ENCODE measurements at places on chromosomes 12 and 14.

- DNase-seq: no peak
Observed at GRCh38 chr14:102182936-102183619, 43.4 kb downstream of the WDR20 start.

GRCh38 chr12:113203852-113204760 lies 17.2 kb upstream of the TPCN1 start:
- no peak for DNase-seq

GRCh38 chr12:116306506-116306905 lies 29.0 kb upstream of the MED13L start:
- DNase-seq: no peak

GRCh38 chr12:29796823-29797263 lies 13.1 kb upstream of the TMTC1 start:
- no peak for DNase-seq

DNA sequence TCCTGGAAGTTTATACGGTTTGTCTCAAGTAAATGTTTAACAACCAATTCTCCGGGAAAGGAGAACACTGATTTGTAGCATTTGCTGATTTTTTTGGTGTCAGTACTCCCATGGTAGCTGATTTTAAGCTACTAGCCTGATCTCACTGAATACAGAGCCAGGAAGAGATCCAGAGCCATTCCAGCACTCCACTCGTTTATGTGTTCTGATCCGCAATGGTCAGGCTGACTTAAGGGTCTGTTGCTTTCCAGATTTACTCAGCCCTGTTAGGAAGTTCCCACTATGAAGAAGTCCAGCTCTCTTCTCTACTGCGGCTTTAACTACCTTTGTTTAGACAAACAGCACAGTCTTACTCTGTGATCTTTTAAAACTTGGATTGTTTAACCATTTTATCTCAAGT lies 38.0 kb upstream of the NID2 start:
- DNase-seq: no peak

DNA sequence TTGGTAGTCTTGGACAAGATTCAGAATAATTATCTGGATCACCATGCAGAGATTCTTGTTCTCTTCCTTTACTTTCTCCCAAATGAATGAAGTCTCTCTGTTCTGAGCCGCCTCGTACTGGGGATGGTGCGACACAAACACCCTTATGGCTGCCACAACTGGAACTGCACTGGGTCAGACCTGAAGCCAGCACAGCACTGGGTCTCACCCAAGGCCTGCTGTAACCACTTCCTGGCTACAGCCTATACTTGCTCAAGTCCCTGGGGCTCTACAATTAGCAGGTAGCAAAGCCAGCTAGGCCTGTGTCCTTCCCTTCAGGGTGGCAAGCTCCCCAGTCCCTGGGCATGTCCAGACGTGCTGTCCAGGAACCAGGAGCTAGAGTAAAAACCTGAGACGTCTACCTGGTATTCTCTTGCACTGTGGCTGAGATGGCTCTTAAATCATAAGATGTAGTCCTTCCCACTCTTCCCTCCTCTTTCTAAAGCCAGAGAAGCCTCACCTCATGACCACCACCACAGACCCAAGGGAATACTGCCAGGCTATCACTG lies 27.6 kb downstream of the IFNG start:
- DNase-seq: no peak

- DNase-seq: no peak
Observed at GRCh38 chr12:94721173-94721572, 70.8 kb upstream of the TMCC3 start.

- DNase-seq: no peak
Observed at GRCh38 chr14:105015905-105016304, 5.0 kb downstream of the CDCA4 start.

- no peak for DNase-seq
Observed at GRCh38 chr12:41190338-41190737, 2.2 kb downstream of the PDZRN4 start.

DNA sequence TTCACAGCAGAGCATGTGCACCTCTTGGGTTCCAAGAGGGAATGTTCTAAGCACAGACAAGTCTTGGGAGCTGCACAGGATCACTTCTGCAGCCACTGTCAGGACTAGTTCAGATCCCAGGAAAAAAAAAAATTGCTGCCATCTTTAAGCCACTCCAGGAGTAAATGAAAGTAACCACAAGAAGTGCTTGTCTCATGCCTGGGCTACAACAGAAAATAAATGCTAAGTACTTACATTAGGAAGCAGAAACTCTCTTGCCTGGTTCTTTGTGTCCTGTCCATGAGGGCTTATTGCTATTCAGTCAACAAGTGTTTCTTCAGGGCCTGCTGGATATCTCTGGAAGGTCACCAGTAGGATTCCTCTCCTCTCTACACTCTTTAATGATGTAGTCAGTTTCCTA lies 176.1 kb downstream of the KTN1 start:
- no peak for DNase-seq

DNA sequence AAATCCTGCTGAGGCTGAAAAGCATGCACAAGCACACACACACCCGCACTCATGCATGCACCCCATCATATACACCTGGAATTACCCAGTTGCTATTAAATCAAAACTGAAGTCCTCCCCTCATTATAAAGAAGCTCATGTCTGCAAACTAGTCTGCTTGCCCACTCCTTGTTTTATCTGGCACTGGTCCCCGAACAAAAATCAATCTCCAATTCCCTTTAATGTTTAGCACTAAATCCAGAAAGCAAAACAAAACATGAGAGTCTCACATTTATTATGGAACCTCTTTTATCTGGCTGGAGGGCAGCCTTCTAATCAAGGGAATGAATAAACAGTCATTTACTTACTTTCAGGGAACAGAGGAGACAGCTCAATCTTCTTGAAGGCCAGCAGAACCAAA lies 1093.4 kb upstream of the FLRT2 start:
- DNase-seq: no peak

DNA sequence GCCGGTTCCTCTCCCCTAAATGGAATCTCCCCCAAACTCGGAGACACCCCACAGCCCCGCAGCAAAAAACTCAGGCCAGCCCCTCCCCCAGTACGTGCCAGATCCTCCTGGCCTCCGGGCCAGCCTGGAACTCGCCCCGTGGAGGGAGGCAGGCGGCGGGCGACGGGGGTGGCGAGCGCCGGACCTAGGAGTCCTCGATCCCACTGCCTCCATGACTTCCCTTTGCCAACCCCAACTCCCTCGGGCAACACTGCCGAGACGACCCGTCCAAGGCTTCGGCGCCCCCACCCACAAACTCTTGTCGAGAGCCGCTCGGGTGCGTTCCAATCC lies 400 bp downstream of the ADCY6 start:
- no peak for DNase-seq

DNA sequence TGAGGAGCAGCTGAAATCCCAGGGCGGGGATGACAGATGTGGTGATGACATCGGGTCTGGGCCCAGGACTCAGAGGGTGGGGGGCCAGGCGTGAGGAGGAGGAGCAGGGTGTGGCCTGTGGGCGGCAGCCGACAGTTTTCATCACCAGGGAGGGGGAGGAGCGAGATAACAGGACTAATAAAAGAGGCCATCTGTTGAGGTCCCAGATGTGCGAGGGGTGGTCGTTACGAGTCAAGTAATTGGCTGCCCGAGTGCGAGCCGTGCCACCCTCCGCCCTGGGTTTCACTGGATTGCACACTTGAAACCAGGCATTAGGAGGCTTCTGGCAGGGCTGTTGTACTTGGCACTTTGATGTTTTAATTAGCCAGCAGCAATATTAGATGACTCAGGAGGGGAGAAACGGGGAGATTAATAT lies 67.2 kb downstream of the NOS1 start:
- DNase-seq: no peak

GRCh38 chr12:68007466-68007865 lies 18.2 kb downstream of the IFNG-AS1 start:
- DNase-seq: no peak

GRCh38 chr14:95531473-95531872 lies 3.4 kb upstream of the GLRX5 start:
- no peak for DNase-seq

DNA sequence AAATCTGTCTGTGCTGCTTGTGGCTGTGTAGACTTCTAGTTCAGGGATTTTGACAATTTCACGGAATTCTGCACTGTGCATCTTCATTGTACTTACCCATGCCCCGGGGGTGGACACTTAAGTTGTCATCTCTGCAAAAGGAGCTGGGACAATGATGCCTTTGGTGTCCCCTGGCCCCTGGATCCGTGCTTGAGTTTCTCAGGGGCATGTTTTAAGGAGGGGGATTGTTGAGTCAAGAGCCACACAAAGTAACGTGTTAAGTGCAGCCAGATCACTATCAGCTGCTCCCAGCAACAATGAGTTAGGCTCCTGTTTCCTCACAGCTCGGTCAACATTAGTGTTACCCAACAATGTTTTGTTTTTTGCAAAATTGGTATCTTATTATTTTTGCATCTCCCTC lies 305.0 kb upstream of the DIO3 start:
- no peak for DNase-seq

- DNase-seq: no peak
Observed at GRCh38 chr12:93127582-93128331, 198.7 kb upstream of the EEA1 start.

- DNase-seq: no peak
Observed at GRCh38 chr12:122084857-122085405, 6.4 kb downstream of the MLXIP start.

DNA sequence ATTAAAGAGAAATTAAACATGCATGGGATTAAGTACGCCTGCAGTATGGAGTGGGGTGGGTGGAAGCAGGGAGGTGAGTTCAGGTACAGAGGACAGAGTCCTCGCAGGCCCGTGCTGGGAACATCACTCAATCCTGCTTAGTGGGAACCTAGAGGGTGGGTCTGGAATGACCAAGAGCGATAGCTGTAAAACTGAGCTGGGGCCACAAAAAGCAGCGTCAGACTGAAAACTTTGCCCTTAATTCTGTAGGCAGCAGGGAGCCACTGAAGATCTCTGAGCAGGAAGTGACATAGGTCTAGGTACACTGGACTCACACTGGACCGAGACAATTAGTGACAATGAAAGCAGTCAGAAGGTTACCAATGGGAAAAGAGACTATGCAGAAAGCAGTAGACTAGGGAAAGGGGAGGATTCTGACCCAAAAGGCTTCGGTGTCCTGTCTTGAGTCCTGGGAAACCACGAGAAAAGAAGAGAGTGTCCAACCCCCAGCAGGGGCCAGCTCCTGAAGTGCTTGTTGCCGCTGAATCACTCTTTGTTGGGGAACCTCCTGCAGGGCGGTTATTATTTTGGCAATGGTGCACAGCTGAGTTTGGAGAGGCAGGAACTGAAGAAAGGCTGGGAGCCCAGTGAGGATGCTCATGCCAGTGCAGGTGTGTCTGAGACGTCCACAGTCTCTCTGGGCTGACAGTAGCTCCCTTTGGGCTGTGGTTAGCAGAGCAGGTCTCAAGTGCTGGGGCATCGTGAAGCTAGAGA lies 97.4 kb downstream of the PLXNC1 start:
- no peak for DNase-seq

- DNase-seq: no peak
Observed at GRCh38 chr12:81022531-81022930, 55.3 kb upstream of the ACSS3 start.

DNA sequence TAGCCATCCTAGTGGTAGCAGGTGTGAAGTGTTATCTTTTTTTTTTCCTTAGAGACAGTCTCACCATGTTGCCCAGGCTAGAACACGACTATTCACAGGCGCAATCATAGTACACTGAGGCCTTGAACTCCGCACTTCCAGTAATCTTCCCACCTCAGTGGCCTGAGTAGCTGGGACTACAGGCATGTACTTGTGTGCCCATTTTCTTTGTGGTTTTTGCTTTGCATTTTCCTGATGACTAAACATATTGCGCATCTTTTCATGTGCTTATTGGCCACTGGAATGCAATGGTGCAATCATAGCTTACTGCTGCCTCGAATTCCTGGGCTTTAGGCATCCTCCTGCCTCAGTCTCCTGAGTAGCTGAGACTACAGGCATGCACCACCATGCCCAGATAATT lies 33.3 kb upstream of the GCH1 start:
- DNase-seq: no peak

DNA sequence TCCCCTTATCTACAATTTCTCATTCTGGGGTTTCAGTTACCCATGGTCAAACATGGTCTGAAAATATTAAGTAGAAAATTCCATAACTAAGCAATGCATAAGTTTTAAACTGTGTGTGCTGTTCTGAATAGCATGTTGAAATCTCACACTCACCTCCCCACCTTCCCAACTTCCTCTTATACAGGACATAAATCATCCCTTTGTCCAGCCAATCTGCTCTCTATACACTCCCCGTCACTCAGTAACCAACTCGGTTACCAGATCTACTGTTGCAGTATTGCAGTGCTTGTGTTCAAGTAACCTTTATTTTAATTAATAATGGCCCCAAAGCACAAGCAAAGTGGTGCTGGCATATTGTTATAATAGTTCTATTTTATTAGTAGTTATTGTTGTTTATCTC lies 420.5 kb downstream of the GXYLT1 start:
- no peak for DNase-seq

DNA sequence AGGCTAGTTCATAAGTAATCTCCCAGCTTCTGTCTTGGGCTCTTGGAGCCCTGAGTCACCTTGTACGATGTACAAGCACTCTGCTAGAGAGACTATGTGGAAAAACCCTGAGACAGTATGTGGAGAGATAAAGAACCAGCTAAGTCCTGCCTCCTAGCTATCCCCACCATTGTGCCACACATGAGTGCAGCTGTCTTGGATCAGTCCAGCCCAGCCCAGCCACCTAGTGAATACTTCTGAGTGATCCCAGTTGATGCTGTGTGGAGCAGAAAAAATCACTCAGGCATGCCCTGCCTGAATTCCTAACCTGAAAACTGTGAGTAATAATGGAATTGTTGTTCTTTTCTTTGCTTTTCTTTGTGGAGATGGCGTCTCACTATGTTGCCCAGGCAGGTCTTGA lies 5.1 kb upstream of the SERPINA6 start:
- no peak for DNase-seq

DNA sequence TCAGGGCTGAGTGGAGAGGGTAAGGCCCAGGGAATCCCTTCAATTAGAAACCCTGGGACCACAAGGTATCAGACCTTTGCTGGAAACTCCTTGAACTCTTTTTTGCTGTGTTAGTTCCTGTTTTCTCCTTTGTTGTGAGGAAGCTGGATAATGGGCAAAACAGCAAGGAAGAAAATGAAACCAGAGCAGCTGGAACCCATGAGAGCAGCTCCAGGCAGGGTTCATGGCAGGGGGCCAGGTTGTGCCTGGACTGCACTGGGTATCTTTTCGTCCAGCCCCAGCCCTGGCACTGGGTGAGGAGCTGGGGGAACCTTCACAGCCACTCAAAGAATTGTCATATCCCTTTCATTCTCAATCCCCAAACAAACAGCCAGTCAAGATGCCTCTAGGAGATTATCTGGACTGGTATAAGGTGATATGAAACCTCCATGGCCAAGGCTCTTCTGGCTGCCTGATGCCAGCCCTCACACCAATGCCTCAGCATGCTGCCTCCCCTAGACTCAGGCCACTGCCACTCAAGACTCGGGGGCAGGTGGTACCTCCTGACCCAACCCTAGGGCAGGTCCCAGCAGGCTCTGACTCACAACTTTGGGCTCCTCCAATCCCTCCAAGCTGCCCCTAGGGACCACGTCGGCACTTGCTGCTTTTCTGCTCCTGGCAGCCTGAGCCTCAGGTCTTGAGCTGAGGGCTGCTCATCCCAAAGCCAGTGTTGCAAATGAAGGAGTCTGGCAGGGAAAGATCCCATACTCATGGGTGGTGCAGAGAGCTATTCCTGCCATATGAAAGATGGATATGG lies 16.5 kb downstream of the FAM186B start:
- DNase-seq: no peak

GRCh38 chr14:56213306-56213705 lies 95.1 kb downstream of the PELI2 start:
- no peak for DNase-seq
